ENCODE measurements at places on chromosomes 4 and X. TPM values are rescaled to one million over a fixed set of nuclear protein-coding genes. Genes with fewer than 3 reads are reported as not detected.

The PCDH18 gene
- 4.9 TPM for total RNA-seq

The ATP1B4 gene
- total RNA-seq = not detected

The EXOC1L gene
- not detected for total RNA-seq

The WNK3 gene
- total RNA-seq = 6.2 TPM

The CNKSR2 gene
- 2.2 TPM for total RNA-seq

The MAGEA8 gene
- not detected for total RNA-seq

The FAM199X gene
- 27.5 TPM for total RNA-seq

The NKRF gene
- total RNA-seq = 10.8 TPM
